ENCODE measurements at places on chromosomes 6 and 20.
A peak's percentile ranks its signal among the peaks of the same experiment; 100 is the strongest.

GRCh38 chr6:99641270-99641669 lies 34.6 kb downstream of the PRDM13 start:
- DNase-seq = no peak

- no peak for DNase-seq
Measured at GRCh38 chr6:139635401-139636130, 261.1 kb upstream of the CITED2 start.

- no peak for DNase-seq
Measured at GRCh38 chr20:7708782-7709181, 231.5 kb downstream of the HAO1 start.

DNA sequence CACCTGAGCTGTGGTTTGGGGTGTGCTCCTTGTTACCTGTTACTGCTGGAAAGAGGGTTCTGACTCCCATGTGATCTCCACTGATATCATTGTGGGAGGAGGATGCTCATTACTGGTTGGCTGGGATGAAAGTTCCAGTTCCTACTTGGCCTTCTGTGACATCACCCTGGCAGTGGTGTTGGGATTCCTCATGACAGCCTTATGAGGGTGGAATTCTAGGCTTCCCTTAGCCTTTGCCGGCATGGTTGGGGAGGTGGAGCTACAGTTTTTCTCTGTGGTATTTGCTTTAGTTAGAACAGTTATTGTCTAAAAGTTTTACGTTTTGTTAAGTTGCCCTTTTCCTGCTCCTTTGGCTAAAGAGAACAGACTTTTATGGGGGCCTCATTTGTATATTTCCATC lies 112.1 kb downstream of the AFG1L start:
- DNase-seq = no peak

GRCh38 chr20:1841554-1842140 lies 53.6 kb upstream of the SIRPA start:
- DNase-seq = no peak

DNA sequence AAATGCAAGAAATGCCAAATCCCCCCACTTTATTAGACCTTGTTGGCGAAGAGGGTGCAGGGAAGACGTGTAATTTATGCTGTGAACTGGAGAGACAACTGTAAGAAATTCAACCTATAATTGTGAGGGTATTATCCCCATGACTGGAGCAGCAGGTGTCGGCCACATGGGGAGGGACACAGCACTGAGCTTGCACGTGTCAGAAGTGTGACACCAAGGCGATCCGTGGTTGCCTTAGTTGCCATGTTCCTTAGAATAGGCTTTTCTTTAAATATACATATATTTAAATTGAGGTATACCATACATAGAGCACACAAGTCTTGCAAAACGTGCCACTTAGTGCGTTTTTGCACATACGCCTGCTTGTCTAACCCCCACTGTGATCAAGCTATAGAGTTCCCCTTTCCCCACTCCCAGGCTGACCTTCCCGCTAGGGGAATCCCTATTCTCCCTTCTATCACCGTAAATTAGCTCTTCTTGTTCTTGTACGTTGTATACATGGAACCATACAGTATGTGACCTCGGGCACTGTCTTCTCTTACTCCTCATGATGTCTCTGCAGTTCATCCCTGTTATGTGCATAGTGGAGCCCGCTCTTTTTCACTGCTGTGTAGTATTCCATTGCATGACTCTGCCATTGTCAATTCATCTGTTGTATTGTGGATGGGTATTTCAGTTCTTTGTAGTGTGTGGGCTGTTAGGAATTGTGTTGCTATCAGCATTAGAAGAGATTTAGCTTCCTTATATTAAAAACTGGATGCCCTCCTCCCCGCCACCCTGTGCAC lies 81.6 kb upstream of the PMEPA1 start:
- DNase-seq = no peak

- no peak for DNase-seq
Measured at GRCh38 chr6:33772082-33772830, 16.7 kb downstream of the LEMD2 start.

DNA sequence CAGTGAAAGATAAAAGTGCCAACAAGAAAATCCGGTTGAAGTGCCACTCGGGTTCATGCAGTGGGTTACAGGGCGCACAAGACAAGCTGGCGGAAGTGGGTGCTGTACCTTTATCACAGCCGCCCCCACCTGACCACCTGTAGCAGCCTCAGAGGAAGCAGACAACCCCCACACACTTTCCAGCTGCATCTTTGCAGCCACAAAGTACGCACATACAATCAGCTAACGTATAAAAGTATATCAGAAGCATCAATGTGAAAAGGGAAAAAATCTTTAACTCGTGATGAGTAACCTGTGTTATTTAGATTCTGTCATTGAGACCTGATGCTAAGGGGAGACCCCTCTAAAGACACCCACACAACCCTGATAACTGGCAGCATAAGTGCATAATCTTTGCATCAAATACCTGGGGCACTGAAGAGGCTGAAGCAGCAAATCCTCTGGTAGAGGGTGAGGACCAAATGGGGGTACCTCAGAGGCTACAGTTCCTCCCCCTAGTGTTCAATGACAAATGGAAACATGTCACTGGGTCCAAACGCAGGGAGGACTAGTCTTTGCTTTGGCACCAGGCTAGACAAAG lies 22.1 kb downstream of the BACH2 start:
- peak; percentile 14 for DNase-seq

GRCh38 chr6:129475477-129476247 lies 234.3 kb downstream of the ARHGAP18 start:
- no peak for DNase-seq

DNA sequence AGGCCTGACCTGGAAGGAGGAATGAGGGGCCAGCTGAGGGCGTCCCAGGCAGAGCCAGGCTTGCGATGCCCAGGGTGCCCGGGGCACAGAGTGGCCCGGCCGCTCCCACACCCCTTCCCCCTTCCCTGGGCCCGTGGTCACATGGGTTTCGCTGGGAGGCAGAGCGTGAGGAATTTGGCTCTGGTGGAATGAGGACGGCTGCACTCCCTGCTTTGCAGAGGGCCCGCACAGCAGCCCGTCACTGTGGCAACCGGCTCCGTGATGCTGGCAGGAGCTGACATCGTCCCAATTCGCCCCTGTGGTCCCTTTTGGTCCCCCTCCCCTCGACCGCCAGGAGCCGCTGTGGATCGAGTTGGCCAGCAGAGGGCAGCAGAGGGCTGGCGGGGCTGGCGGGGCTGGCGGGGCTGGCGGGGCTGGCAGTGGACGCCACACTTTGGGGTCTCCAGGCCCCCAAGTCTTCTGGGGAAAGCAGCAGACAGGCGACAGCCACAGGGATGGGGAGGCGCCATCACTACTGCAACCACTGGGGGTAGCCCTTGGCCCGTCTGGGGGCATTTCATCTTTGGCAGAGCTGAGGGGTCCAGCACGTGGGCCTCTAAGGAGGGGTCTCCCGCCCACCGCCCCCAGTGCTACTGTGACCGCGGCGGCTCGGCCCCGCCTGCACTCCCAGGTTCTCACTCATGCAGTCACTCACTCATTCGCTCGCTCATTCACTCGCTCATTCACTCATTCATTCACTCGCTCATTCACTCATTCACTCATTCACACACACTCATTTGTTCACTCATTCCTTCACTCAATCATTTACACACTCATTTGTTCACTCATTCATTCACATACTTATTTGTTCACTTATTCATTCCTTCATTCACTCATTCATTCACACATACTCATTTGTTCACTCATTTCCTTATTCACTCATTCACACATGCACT lies 49.7 kb upstream of the BHLHE23 start:
- peak; percentile 9 for DNase-seq
